ENCODE measurements at places on chromosomes 3 and 15. TPM values are rescaled to one million over a fixed set of nuclear protein-coding genes. Genes with fewer than 3 reads are reported as not detected.
A peak's percentile ranks its signal among the peaks of the same experiment; 100 is the strongest.

The LIPC gene
- polyA plus RNA-seq: 0.41 TPM

The ZCWPW2 gene
- 0.40 TPM for polyA plus RNA-seq

The RTP1 gene
- polyA plus RNA-seq: not detected

The GPR176 gene
- polyA plus RNA-seq: 0.94 TPM

The RLBP1 gene
- not detected for polyA plus RNA-seq

The SSUH2 gene
- not detected for polyA plus RNA-seq

The TRNT1 gene
- polyA plus RNA-seq: 49.3 TPM

The RHOA gene
- 147 TPM for polyA plus RNA-seq

- DNase-seq: no peak
Observed at GRCh38 chr15:98937413-98938104, 70.0 kb downstream of the PGPEP1L start.

DNA sequence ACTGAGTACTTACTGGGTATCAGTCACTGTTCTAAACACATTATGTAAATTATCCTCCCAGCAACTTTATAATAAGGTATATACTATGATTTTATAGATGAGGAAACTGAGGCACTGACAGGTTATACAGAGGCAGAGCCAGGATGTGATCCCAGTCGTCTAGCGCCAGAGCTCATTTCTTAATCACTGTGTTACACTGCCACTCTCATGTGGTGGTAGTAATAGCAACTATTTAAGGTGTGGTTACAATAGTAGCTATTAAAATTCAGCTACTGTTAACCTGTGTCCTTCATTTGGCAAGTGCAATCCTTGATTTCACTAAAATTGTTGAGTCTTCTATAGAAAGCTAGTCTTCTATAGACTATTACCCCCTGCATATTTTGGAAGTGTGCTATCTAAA lies 43.1 kb upstream of the TRPC1 start:
- DNase-seq: no peak

DNA sequence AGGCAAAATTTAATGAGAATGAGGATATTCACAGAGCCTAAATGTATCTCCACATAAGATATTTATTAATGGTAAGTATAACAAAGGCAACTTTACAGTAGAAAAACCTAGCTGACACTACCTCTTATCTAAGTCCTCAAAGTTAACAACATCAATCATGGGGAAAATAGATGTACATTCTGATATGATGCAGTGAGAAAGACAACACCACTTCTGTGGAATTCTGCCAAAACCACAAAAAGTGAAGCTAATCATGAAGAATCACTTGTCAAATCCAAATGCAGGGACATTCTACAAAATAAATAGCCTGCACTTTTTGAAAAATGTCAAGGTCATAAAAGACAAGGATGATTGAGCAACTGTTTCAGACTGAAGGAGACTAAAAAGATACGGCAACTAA lies 27.5 kb upstream of the EOMES start:
- DNase-seq: no peak

DNA sequence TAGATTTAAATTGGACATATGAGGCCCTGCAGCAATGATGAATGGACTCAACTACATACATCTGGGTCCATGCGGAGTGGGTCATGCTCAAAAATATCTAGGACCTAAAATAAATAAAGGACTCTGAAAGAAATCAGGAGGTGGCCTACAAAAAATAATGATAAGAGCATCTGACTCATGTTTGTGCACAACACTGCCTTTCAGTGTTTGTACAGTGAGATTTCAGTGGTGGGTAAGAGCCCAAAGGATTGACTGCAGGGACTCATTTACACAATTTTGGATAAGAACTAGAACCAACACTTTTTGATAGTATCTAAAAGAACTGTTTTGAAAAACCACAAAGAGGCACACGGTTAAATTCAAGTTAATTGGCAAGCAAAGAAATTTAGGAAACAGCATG lies 285.5 kb downstream of the SLC9A9 start:
- DNase-seq: no peak

- DNase-seq: no peak
Observed at GRCh38 chr3:64773137-64773536, 85.3 kb upstream of the ADAMTS9 start.

DNA sequence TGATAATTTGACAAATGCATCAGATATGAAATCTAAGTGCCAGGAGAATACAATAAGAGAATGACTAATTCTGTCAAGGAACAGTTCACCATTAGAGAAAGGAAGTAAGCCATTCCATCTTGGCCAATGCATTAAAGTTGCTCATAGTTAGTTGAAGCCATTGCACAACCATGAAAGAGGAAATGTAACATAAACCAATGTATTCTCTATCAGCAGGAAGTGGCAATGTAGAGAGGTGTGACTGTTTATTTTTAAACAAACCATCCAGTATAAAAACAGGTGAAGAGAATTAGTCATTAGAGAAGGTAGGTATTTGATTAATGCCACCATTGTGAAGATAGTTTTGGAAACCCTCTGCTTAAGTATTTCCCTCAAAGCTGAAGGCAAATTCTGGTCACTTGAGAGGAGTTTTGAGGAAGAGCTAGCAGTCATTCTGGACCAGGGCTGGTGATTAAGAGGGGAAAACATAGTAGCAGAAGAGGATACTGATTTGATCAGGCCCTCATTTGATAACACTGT lies 10.7 kb upstream of the ANXA2 start:
- no peak for DNase-seq

DNA sequence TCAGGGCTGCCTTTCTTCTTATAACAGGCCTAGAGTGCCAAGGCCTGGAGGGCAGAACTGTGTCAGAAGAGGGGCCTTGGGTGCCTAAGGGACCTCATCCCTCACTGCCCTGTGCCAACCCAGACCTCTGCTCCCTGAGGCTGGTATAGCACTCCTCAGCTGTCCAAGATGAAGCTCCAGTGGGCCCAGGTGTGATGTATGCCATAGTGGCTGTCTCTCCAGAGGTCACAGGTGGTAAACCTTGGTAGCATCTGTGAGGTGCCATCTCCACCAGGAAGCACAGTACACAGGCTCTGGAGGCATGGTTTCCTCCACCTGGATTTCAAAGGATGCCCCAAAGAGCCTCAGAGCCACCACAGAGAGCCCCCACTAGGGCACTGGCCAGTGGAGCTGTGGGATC lies 12.3 kb upstream of the KLHL40 start:
- DNase-seq: no peak

DNA sequence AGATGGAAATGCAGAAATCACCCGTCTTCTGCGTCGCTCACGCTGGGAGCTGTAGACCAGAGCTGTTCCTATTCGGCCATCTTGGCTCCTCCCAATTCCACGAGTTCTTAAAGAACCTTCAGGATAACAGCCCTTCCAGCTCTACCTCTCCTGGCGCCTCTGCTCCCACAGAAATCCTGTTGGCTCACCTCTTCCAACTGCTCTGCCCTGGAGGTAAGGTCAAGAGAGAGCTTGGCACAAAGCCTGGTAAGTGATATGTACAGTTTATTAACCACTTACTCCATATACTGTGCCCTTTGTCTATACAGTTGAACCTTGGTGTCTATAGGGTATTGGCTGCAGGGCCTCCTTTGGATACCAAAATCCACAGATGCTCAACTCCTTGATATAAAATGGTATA lies 17.8 kb upstream of the FGF12 start:
- no peak for DNase-seq

- DNase-seq: no peak
Observed at GRCh38 chr15:59380902-59381610, 8.4 kb upstream of the MYO1E start.

- no peak for DNase-seq
Observed at GRCh38 chr15:83129791-83130190, 22.3 kb downstream of the TM6SF1 start.

- DNase-seq: peak; percentile 27
Observed at GRCh38 chr3:183536238-183536880, 19.1 kb downstream of the KLHL6 start.

GRCh38 chr3:111545349-111545748 lies 3.4 kb downstream of the CD96 start:
- no peak for DNase-seq

DNA sequence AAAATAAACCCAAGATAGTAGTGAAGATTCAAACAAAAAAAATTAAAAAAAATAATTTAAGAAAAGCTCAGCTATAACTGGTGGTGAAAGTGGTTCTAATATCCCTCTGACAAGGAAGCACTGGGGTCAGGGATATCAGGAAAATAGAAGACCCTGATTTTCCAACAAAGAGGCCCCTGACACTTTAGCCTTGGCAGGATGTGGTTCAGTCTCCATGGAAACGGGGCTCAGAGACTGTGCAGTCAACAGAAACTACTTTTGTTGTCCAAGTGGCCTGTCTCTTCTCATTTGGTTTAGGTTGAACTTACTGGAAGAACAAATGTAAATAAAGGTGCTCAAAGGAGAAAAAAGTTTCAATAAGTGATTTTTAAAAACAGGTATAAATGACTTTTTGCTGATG lies 27.2 kb downstream of the INTS14 start:
- no peak for DNase-seq

DNA sequence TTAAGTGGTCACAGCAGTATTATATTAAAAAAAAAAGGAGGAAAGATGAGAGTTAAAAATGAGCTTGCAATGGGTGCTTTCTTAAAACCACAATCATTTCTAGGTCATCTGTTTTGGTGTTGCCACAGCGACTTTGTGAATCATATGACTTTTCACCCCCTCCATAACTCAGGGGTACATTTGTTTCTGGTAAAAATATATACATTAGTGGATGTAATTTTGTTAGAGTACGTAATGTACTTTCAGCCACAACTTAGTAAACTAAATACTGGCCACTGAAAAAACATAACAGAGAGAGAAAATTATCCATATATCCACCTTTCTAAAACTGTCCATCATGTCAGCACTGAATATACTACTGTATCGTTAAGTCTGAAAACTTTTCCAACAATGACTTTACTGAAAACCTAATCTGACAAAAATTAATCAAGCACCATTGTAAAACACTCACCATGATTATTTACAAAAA lies 3.4 kb downstream of the ANKRD28 start:
- DNase-seq: peak; percentile 35

DNA sequence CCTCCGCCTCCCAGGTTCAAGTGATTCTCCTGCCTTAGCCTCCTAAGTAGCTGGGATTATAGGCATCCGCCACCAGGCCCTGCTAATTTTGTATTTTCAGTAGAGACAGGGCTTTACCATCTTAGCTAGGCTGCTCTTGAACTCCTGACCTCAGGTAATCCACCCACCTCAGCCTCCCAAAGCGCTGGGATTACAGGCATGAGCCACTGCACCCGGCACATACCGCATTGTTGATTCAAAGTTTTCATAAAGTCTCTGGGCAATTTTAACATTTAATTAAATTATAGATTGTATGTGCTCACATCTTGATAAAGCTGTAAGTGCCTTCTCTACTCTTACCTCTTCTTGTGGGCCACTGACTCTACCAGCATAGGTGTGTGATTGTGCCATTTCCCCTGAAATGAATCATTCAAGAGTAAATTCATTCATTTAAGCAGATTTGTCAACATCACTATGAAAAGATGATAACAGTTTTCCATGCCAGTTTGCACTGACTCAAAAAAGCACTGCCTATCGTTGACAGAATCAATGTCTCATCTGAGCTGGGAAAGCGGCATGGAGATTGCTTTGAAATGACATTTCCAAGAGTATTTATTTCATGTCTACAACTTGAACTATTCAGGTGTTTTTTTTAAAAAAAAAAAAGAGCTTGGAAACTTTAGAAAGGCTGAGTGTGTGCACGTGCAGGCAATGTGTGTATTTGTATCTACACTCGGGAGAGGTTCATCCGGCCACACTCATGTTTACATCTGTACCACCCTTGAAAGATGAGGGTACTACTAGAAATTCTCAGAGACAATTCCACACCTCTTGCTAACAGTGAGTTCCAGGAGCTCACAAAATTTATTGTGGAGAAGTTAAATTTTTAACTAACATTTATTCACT lies 3.5 kb downstream of the BCL2A1 start:
- no peak for DNase-seq

Measured in K562 (cell line).